Cerebellar nuclear complex (tissue), 1 donor: ENCODE measurements at places on chromosomes 13 and 19.

GRCh38 chr13:33789066-33789606 lies 28.8 kb upstream of the RFC3 start:
- no peak for DNase-seq

- DNase-seq, result no peak
Observed at GRCh38 chr13:111559612-111560403, 239.4 kb downstream of the TEX29 start.

- no peak for DNase-seq
Observed at GRCh38 chr13:49495783-49496762, at the start of gene PHF11. Gene PHF11 (plus strand): TSS chr13:49495953. CDS start chr13:49496002, 49 bp downstream.

DNA sequence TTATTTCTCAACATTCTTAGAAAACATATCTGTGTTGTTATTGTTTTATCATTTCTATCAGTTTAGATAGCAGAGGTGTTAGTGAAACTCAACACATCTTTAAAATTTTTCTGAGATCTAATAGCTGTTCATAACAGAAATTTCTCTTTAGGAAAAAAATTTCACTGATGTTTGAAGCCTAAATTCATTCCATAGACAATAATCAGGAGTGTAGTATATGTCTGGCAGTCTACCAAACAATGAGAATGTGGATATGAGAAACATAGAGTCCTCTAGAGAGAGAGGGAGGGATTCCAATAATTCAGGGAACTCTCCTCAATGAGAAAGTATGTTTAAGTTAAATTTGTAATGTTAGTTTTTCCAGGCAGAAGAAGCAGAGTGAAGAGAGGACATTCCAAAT lies 118.2 kb upstream of the EDNRB start:
- DNase-seq, result no peak

- DNase-seq, result no peak
Observed at GRCh38 chr13:72166102-72166650, 299.2 kb upstream of the DACH1 start.

DNA sequence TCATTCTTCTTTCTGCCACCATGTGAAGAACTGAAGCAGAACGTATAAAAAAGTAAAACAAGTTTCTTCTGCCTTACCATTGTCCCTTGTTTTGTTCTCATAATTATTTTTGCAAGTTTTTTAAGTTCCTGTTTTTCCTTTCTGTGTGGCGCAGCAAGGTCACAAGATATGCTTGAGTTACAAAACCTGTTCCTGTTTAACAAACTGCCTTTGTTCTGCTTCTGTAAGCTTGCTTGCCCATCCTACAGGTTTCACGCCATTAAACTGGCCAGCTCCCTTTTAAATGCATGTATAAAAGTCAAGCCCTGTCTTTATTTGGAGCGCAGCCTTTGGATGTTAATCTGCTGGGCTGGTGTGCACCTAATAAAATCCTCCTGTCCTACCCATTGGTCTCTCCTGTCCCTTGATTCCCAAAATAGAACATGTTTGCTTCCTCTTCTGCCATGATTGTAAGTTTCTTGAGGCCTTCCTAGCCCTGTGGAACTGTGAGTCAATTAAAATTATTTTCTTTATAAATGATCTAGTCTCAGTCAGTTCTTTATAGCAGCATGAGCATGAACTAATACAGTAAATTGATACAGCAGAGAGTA lies 1115.4 kb downstream of the SLITRK1 start:
- DNase-seq, result no peak

- no peak for DNase-seq
Observed at GRCh38 chr13:74117207-74117705, 16.9 kb downstream of the KLF12 start.

GRCh38 chr13:29039212-29039611 lies 219.1 kb downstream of the MTUS2 start:
- DNase-seq, result no peak

DNA sequence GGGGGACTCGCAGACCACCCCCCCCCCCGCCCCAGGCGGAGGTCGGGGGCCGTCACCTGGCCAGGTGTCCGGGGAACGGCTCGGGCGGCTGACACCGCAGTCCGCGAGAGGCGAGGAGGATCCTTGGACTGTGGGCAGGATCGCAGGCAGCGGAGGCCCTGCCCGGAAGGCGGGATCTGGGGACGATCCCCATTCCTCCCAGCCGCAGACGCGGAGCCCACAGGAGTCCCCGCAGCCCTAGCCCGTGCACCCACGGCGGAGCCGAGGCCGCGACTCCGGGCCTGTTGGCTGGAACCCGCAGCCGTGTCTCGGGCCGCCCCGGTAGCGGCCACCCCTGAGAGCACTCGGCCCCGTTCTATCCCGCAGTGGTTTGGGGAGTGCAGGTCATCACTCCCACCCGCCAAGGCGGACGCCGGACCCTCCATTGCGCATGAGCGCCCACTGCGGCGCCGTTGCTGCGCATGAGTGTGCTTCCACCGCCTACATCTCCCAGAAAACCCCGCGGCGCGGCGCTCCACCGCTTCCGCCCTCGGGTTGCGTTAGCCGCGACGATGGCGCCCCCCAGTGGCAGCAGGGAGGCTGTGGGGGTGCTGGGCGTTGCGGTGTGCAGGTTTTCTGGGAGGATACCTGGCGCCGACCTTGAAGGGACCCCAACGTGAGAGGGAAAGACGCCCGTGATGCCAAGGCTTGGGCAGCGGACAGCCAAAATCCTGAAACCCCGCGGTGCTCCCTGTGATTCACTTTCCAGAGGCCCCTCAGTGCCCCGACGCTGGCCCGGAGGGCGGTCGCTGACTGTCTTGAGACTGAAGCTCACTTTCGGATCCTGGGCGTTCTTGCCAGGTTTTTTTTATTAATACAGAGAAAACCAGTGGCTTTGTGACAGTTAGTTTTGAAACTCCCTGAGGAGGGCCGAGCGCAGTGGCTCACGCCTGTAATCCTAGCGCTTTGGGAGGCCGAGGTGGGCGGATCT lies 4.4 kb upstream of the ZNF329 start:
- no peak for DNase-seq

DNA sequence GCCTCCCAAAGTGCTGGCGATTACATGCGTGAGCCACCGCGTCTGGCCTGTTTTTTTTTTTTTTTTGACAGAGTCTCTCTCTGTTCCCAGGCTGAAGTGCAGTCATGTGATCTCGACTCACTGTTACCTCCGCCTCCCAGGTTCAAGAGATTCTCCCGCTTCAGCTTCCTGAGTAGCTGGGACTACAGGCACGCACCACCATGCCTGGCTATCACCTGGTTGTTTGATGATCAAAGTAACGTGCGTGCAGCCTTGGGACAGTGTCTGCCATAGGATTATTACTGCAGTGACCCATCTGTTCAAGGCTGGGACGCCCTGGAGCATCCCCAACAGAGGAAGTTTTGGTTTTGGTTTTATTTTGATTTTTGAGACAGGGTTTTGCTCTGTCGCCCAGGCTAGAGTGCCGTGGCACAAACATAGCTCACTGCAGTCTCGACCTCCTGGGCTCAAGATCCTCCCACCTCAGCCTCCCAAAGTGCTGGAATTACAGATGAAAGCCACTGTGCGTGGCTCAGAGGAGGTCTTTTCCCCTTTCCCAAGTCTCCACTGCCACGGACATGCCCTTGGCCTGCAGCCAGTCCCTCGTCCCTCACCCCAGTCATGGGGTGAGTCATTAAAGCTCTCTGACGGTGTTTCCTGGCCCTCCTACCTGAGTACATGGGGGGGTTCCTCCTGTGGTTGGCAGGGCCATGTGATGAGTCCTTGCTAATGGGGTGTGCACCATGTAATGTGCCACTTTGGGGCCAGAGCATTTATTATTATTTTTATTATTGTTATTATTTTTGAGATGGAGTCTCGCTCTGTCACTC lies 65.6 kb downstream of the IER2 start:
- DNase-seq, result no peak
